ENCODE measurements at places on chromosomes 7 and 10. TPM values are rescaled to one million over a fixed set of nuclear protein-coding genes. Genes with fewer than 3 reads are reported as not detected.

Gene LGI1
- total RNA-seq, result not detected

DNA sequence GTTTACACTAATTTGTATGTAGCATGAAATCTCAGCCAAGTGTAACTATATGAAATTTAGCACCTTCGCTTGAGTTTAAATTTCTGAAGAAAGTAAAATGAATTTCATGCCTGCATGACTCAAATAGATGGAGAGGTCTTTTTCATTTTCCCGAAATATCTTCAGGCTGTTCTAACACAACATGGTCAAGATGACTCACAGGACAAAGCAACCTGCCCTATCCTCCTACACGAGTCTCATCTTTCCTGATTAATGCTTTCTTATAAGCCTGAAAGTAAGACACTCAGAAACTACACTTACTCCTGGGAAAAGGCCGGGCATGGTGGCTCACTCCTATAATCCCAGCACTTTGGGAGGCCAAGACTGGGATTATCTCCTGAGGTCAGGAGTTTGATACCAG, 41.2 kb downstream of the CH25H start:
- DNase-seq, result no peak

DNA sequence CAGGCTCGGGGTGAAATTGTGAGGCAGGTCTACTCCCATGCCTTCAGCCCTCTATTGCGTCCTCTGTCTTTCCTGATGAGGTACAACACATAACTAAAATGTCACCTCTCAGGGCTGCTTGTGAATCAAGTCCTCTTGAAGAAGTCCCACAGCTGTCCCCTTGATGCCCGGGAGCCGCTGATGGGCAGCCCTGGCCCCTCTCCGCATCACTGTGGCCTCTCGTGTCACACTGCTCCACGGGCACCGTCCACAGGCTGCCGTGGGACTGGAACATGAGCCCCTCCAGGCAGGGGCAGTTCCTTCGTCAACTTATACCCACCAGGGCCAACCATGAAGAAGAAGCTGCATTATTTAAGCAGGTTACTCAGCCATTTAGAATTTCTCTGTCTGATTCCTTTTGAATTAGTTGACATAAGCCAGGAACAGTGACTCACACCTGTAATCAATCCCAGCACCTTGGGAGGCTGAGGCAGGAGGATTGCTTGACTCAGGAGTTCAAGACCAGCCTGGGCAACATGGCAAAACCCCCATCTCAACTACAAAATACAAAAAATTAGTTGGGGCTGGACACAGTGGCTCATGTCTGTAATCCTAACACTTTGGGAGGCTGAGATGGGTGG, 58.5 kb upstream of the UBE3C start:
- no peak for DNase-seq

Gene PRKG1
- 0.64 TPM for total RNA-seq

Gene GPER1
- 2.3 TPM for total RNA-seq

DNA sequence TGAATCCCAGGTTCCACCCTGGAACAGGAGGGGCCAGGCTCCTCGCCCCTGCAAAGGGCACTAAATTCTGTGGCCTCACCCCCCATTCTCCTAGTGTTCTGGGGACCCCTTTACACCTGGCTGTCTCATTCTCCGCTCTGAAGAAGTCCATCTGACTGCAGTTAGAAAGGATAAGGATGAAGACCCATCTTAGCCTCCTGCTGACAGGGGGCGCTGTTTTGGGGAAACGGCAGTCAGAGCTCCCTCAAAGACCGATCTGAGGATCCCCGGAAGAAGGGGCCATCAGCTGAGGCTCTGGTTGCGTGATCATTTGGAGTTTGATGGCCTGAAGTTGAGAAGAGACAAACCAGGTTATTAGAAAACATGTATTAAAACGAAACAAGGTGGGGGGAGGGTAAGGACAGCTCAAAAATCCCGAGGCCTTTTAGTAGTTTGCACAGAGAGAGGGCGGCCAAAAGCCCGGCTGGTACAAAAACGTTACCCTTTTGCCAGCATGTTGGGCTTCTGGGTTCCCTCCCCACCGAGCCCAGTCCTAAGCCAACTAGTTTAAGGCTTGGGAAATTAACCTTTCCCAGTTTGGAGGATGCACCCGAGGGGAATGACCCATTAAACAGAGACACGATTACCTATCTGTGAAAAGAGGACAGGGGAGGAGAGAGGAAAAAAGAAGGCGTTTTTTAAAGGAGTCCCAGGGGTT, 102.8 kb downstream of the CHN2 start:
- DNase-seq, result no peak

All from dermis microvascular lymphatic vessel endothelial cell (primary cell).